Adipocyte (in vitro differentiated cells): ENCODE measurements at places on chromosomes 3 and 15.
A peak's percentile ranks its signal among the peaks of the same experiment; 100 is the strongest.

- peak; percentile 78 for DNase-seq
These were observed 28.6 kb upstream of the NDUFB4 start for GRCh38 chr3:120567370-120568201.

DNA sequence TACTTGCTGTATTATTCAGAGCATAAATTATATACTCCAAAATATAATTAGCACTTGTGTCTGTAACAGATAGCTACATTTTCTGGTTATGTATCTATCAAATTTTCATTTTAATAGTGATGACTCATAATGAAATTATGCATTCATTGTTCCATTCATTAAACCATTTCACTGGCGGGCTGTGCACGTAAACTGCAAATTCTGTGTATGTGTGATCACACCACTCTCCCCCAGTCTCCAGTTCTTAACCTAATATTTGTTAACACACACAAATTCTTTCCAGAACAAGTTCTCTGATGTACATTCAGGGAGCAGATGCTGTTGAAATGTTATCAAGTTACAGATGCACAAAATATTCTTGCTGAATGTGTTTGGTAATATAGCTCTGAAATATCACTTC is 3.8 kb upstream of the KCNMB2 start:
- DNase-seq, result peak; percentile 31

DNA sequence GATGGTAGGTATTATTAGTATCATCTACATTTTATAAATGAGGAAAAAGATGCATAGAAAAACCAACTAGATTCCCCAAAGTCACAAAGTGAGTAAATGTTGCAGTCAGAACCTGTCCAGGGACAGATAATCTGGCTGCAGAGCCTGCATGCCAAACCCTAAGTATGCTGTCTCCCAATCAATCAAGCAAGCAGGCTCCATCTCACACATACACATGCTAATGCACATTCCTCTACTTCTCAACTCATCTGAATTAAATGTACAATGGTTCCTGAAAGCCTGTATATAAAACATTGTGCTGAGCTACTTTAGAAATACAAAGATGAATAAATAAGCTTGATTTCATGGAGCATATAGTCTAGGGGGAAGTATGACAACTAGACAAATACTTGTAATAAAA is 101.0 kb downstream of the CBLB start:
- no peak for DNase-seq

DNA sequence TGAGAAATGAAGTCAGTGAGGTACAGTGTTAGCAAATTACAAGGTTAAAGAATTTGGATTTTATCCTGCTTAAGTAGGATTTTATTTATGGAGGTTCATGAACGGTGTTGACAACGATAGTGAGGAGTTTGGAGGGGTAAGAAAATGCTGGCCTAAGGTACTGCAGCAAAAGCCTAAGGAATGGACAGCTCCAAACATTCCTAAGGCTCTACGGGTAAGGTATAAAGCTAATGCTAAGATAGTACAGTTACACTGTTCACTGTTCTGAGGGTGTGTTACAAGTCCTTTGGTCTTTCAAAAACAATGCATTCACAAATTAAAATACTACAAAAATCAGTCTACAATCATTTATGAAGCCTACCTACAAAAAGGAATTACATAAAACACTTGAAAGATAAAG is 7.3 kb downstream of the MTMR10 start:
- no peak for DNase-seq

GRCh38 chr3:46092702-46093080 is 65.4 kb upstream of the XCR1 start:
- DNase-seq, result no peak

GRCh38 chr15:90232941-90233386 is 777 bp downstream of the CIB1 start:
- no peak for DNase-seq

GRCh38 chr3:154904328-154904727 is 175.8 kb upstream of the MME start:
- peak; percentile 46 for DNase-seq

GRCh38 chr3:129732200-129732876 is 125.9 kb upstream of the PLXND1 start:
- peak; percentile 25 for DNase-seq

- DNase-seq, result peak; percentile 68
These were observed 330.3 kb downstream of the SHQ1 start for GRCh38 chr3:72517921-72518424.

DNA sequence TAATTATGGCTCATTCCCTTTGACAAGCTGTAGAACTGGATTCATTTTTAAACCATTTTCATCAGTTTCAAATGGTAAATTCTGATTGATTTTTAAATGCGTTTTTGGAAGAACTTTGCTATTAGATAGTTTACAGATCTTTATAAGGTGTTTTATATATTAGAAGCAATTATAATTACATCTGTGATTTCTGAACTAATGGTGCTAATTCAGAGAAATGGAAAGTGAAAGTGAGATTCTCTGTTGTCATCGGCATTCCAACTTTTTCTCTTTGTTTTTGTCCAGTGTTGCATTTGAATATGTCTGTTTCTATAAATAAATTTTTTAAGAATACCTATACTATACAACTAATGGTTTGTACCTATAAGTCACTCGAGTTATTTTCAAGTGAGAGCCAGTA is 62.7 kb downstream of the PXYLP1 start:
- DNase-seq, result peak; percentile 44

DNA sequence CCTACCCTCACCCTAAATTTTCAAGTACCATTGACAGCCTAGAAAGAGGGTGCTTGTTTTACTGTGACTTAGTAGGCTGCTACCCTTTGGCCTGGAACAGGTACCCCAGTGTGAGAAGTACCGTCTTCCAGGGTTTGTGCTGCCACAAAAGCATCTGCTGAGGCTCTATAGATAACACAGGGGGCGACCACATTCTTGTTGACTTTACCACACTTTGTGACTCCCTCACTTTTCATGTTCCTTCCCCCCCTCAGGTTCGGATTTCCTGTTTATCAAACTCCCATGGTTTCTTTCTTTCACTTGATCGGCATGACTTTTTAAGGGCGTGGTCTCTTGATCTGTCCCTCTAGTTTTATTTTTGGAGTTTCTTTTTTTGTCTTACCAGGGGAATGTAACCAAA is 23.5 kb downstream of the EXOG start:
- no peak for DNase-seq

DNA sequence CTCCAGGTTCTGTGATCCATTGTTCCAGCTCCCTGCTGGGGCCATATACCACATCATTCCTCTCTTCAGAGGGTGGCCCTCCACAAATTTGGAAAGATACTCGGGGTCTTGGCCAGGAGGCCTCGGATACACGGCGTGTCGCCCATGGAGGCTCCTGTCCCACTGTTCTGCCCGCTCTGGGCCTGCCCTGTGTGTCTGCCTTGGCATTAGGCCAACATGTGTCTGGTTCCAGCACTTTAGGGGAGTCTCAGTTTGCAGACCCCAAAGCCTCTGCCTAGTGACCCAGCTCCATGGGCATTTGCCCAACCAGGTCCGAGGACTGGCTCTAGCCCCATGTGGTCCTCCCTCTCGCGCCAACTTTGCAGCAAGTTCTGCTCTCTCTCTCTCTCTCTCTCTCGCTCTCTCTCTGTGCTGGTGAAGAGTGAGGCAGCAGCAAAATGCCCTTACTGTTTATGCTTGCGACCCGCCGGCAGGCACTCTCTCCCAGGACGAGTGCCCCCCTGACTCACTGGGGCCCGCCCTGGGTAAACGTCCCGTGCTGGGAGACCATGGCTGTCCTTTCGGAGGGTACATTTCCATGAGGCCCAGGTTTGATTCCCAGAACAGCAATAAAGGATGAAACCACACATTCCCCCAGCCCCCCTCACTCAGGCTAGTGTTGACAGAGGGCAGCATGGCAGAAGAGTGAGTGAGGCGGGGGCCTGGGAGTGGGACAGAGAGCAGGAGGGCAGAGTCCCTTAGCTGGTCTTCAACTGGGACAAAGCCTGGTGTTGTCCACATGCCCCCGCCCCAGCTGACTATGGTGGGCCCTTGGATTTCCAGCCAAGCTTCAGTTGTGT is 77.9 kb downstream of the ISG20 start:
- no peak for DNase-seq

DNA sequence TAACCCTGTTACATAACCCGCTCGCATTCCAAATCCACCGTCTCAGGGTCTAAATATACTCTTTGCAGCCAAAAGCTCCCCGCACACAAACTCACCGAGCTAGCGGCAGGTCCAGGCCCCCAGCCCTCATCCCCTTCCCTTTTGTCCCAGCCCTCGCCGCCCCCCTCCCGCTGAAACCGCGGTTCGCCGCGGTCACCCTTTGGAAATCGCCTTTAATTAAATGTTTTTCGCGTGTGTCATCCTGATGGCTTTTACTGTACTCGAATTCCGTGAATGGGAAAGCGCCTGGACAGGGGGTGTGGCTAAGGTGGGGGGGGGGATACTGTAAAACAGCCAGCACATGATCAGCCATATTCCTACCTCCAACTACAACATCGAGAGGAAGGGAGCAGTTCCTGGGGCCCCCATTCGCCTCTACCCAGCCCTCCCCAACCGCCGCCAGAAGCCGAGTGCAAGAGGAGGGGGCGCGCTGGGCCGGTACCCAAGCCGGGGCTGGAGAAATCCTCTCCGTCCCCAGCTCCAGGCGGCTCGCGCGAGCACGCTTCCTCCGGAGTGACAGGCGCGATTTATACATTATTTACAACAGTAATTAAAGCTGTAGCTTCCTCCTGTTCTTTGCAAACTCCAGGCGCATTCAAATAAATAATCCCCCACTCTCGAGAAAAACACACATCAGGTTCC is 1.7 kb downstream of the RORA start:
- peak; percentile 70 for DNase-seq

- peak; percentile 51 for DNase-seq
These were observed 58.8 kb downstream of the TUBGCP4 start for GRCh38 chr15:43429687-43430086.

GRCh38 chr15:89243046-89243690 is 611 bp upstream of the FANCI start:
- peak; percentile 61 for DNase-seq

GRCh38 chr3:183082355-183082915 is 16.9 kb downstream of the MCCC1 start:
- DNase-seq, result no peak

DNA sequence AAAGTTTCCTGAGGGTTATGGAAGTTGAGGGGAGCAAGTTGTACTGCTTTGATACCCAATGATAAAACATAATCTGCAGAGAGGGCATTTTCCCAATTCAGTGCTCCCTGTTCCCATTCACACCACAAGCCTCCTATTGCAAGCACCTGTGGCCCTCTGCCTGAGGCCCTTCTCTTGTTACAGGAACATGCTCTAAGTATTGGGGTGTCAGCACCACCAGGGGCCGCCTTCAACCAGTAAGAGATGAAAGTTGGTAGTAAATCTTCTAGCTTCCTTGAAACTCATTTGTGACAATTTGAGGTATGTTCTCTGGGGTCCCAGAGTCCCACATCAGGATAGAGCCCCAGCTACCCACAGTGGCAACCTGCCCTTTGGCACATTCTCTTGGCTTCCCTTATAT is 265.4 kb upstream of the ARHGEF26 start:
- no peak for DNase-seq

- DNase-seq, result no peak
These were observed 3.5 kb upstream of the PLA2G4E start for GRCh38 chr15:42024303-42024702.

DNA sequence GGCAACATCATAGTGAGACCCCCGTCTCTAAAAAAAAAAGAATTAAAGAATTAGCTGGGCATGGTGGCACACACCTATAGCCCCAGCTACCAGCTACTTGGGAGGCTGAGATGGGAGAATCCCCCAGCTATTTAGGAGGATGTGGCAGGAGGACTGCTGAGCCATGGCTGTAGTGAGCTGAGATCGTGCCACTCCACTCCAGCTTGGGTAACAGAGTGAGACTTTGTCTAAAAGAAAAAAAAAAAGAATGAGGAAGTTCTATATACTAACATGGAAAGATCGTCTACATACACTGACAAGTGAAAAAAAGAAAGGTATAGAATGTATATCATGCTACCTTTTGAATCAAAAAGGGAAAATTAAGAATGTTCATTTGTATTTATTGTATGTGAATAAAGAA is 83.9 kb upstream of the CDAN1 start:
- DNase-seq, result no peak

- DNase-seq, result no peak
These were observed 6.2 kb upstream of the PAK6 start for GRCh38 chr15:40232625-40233070.

- DNase-seq, result peak; percentile 9
These were observed 274.0 kb downstream of the RYR3 start for GRCh38 chr15:33584797-33585196.

GRCh38 chr3:37905987-37906674 is 44.5 kb downstream of the CTDSPL start:
- DNase-seq, result peak; percentile 66

DNA sequence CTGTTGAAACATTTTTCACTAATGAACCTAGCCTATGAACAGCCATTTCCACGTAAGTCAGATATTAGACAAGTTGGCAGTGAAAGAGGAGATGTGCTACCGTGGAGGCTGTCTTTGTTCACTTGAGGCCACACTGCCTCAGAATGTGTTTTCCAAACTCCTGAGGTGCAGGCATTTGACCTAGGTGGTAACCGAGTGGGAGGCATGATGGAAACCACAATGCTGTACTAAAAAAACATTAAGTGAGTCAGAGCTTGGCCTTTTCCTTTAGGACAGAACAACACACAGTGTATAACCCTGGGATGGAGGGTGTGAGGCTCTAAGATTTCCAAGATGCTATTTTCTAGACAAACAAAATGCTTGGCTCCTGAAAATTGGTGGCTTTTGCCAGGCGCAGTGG is 406.3 kb downstream of the SOX2 start:
- no peak for DNase-seq

DNA sequence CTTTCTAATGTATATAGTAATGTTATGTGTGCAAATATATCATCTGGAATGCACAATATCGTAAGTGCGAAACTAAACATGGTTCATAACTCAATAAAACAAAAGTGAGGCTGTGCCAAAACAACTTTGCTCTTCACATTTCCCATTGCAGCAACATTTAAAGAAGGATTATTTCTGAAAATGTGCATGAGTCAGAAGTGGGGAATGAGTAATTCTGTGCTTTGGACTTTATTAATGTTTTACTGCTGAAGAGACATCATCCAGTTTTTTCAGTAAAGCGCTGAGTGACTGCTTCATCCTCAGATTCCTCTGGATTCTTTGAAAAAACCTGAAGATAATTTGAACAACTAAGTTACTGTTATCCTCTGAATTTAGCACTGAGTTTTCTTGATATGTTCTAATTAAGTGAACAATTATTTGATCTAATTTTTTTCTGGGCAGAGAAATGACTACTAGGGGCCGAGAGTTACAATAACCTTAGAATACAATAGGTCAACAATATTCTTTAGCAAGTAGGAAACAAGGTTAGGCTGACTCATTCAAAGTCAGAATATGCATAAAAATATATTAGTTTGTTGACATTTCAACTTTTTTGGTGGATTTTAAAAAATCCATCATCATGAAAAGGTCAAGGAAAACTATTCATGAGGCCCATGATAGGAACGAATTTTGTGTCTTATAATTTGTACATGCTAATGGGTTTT is 20.0 kb upstream of the PLCL2 start:
- DNase-seq, result peak; percentile 74

- no peak for DNase-seq
These were observed 10.4 kb upstream of the CHAC1 start for GRCh38 chr15:40942878-40943277.

DNA sequence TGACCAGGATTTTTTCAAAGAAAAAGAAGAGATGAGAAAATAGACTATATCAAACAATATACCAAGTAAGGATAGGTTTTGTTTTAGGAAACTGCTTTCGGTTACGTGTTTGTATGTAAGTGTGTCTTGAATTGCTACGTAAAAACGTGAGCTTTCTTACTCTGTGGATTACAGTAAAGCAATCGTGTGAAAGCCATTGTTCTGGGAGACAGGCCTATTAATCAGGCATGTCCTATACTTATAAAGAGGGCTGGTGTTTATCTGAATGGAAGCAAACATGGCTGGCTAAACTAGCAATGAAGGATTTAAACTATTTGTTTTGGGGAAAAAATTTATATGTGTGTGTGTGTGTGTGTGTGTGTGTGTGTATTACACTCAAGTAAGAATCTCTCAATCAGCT is 2.6 kb downstream of the EHHADH start:
- no peak for DNase-seq
